Left renal pelvis (tissue), 4 donors: ENCODE measurements at places on chromosomes 1 and 21. TPM values are rescaled to one million over a fixed set of nuclear protein-coding genes. Genes with fewer than 3 reads are reported as not detected.

- no peak for DNase-seq
Observed at GRCh38 chr1:175002910-175003517, 3.3 kb downstream of the CACYBP start.

The NBPF4 gene
- polyA plus RNA-seq, result not detected

- no peak for DNase-seq
Observed at GRCh38 chr1:245337829-245338484, 183.2 kb downstream of the KIF26B start.

GRCh38 chr1:160748878-160749269 lies 9.8 kb downstream of the SLAMF7 start:
- no peak for DNase-seq

DNA sequence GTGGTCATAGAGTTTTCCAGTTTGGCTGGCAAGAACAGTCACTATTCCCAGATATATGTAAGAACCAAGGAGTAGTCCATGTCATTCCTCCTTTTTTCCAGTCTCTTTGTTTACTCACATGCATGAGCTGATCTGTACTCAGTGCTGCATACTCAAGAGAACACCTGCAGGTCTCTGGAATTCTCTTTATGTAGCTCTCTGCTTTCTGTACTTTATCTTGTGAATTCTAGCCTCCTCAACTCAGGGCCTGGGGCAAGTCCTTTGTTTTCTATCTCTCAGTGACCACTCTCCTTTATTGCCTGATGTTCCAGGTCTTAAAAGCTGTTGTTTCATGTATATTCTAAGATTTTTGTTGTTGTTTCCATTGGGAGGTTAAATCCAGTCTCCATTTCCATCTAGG lies 478.9 kb downstream of the DPYD start:
- DNase-seq, result no peak

GRCh38 chr1:201606096-201606495 lies 67.2 kb downstream of the NAV1 start:
- no peak for DNase-seq

The EPB41 gene
- 50.3 TPM for polyA plus RNA-seq

DNA sequence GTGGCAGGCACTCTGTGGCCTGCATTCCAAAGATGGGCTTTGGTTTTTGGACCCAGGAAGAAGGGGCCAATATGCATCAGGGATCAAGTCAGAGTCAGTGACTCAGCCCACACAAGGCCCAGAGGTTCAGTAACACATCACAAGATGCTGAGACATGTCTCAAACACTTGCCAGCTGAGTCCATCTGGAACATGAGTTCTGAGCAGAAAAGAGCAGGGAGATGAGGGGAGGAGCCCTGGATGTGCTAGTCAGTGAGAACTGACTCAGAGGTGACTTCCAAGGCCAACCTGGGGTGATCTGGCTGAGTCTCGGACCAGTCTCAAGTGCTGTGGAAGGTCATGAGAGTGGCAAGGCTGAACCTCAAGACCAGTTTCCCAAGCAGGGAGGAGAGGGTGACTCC lies 150.1 kb downstream of the CDC7 start:
- DNase-seq, result no peak

The LCE1C gene
- not detected for polyA plus RNA-seq

The OR10K2 gene
- polyA plus RNA-seq, result not detected

The HTR6 gene
- polyA plus RNA-seq, result not detected

DNA sequence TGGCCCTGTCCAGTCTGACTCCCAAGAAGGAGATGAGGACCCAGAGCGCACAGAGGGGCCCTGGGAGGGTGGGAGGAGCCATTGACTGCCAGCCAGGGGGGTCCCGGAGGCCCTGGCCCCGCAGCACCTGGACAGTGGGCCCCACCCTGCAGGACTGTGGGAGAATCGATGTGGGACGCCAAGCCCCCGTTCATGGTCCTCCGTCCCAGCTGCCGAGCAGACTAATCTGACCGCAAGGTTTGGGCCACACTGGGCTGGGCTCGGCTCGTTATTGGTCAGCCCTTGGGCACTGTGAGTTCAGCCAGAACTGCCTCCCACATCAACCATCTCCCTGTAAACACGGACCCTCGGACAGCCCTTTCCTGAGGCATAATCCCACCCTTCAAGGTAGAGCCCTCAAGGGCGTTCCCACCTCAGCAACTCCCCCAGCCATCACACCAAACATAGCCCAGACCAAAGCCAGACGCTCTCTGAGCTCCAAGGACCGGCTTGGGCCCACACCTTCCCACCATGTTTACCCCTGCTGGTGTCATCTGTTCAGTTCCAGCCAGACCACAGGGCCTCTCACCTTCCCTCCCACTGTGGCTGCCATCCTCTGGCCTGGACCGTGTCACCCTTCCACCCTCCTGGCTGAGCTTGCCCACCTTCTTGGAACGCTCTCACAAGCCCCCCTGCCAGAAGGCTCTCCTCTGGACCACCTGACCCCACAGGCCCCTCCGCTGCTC lies 16.2 kb upstream of the POFUT2 start:
- no peak for DNase-seq

DNA sequence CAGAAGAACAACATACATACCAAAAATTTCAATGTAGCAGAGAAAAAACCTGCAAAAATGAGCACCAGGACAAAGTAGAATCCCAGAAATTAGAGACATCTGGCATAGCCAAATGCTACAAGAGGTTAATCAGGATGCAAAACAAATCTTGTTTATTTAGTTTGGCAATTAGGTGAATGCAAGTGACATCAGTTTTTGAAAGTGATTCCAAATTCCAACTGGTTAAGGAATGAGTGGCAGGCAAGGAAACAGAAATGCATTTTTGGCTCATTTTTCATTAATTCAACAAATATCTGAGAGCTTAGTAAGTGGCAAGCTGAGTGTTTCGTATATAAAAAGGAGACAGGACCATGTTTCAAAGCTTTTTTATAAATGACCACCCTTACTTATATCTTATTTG lies 21.3 kb downstream of the SCAF4 start:
- DNase-seq, result no peak

- peak; percentile 18 for DNase-seq
Observed at GRCh38 chr21:14737922-14738321, 191.8 kb upstream of the SAMSN1 start.
